MG63 (cell line): ENCODE measurements at places on chromosomes 5 and 9. TPM values are rescaled to one million over a fixed set of nuclear protein-coding genes. Genes with fewer than 3 reads are reported as not detected.

Gene CNTLN
- total RNA-seq, result 4.2 and 7.2 TPM in 2 replicates

Gene GPR151
- not detected in 2 replicates for total RNA-seq

Gene SPATA31A1
- not detected in 2 replicates for total RNA-seq

DNA sequence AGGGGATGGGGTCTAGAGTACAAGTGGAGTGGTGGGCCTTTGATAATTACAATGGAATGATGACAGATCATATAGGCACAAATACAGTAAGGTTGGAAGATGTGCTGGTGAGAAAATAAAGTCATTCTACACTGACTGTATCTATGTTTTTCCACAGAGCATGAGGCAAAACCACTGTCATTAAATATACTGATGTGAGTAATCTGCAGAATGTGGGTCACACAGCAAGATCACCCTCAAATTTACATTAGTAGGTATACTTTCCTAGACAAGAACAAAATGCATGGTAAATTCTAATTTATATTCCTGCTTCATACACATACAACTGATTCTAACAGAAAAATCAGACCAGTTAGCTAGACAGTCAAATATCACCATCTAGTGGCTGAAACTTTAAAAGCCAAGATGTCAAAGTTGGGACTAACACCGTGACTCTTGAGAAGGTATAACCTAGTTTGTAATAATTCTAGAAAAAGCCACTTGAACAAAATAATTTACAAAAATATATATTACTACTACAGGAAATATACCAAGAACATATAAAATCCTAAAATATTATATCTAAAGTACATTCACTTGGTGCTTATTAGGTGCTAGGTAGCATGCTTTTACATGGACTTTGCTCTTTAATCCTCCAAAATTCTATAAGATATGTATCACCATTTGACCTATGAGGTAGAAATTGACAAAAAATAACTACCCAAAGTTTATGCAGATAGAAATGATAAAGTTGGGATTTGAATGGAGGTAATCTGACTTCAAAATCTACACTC is 19.5 kb downstream of the TTC33 start:
- DNase-seq, result no peak

- no peak for DNase-seq
Measured at GRCh38 chr5:154937186-154937717, 759 bp downstream of the GEMIN5 start.

DNA sequence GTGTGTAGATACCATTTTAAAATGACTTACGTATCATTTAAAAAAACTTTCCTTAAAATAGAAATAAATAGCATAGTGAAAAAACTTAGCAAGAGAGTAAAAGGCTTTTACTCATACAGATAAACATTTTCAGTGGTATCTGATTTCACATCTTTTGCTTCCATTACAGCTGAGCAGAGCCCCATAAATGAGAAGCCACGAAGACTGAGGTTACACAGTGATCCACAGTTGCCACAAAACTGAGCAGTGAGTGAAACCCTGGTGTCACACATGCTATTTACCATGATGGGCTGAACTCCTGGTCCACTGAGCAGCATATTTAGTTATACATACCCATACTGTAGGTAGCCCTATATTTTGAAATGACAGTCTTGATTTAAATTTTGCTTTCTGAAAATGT is 401.2 kb downstream of the KIAA0825 start:
- no peak for DNase-seq

- DNase-seq, result peak; percentile 48
Measured at GRCh38 chr5:77129391-77129990, 42.4 kb upstream of the ZBED3 start.

Gene CEMIP2
- total RNA-seq, result 0.30 and 7.8 TPM in 2 replicates

Gene BOD1
- 158 and 173 TPM in 2 replicates for total RNA-seq

GRCh38 chr9:134629061-134629585 is 12.5 kb upstream of the COL5A1 start:
- DNase-seq, result no peak

GRCh38 chr9:79657891-79658290 is 86.1 kb downstream of the TLE4 start:
- DNase-seq, result no peak

DNA sequence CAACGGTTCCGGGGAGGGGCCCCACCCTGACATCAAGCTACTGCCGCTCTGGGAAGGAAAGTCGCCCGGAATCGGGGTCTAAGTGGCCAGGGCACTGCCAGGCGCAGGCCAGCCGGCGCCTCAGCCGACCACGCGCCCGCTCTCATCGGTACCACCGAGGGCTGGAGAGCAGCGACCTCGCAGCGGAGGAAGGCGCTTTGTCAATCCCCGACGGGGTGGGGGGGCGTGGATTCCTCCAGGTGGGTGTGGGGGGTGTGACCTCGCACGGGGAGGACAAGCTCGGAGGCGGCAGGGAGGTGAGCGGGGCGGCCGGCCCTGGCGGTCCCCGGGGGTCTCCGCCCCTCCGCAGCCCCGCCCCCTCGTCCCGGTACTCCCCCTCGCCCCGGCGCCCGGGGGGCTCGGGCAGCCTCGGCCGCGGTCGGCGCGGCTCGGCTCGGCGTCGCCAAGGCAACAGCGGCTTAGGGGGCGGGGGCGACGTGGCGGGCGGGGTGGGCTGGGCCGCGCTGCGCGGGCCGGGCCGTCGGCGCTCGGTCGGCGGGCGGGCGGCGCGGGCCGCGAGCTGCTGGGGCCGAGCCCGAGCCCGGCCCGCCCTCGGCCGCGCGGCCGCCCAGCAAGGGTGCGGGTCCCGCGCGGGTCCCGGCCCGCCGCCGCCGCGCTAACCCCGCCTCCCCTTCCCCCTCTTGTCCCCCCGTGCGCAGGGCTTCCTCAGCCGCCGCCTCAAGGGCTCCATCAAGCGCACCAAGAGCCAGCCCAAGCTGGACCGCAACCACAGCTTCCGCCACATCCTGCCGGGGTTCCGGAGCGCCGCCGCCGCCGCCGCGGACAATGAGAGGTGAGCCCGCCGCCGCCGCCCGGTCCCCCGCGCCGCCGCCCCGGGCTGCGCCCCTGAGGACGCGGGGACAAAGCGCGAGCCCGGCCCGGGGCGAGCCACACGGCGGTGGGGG is 47.5 kb downstream of the DAB2IP start:
- peak; percentile 65 for DNase-seq

DNA sequence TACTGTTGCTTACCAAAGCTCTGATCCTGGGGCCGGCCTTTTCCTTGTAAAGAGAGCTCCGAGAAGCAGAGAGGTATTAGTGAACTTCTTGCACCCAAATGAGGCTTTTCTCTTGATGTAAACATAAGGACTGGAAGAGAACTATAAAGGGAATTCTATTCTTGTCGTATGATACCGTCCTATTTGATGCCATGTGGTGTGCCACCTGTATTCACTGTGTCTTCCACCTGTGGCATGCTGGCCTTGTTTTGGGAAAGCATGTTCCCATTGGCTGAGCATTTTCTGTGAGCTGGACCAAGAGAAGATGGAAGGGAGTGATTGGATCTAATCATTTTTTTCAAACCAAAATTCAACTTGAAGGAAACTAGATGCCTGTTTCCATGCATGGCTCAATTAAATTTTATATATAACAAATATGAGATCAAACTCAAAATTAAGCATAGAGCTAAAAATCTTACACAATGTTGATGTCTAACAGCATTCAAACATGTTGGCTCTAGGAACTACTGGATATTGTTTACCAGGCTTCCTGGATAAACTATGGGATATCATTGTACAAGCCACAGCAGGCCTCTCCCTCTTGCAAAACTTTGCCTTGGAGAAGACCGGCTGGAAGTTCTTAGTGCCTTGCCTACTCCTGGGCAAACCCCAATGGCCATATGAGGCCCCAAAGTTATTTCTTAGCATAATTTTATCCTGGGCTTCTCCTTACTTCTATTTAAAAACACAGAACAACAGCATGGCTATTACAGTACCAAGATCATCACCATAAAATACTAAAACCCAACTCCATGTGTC is 115.3 kb downstream of the TSSK1B start:
- no peak for DNase-seq

- no peak for DNase-seq
Measured at GRCh38 chr5:141913560-141914198, 10.0 kb upstream of the DELE1 start.

Gene ORM2
- not detected in 2 replicates for total RNA-seq

GRCh38 chr5:107997338-107997980 is 326.7 kb upstream of the EFNA5 start:
- no peak for DNase-seq
